Immature natural killer cell (primary cell): ENCODE measurements at places on chromosomes 3 and 15.

- no peak for DNase-seq
Measured at GRCh38 chr3:51400166-51400565, 9.1 kb downstream of the RBM15B start.

DNA sequence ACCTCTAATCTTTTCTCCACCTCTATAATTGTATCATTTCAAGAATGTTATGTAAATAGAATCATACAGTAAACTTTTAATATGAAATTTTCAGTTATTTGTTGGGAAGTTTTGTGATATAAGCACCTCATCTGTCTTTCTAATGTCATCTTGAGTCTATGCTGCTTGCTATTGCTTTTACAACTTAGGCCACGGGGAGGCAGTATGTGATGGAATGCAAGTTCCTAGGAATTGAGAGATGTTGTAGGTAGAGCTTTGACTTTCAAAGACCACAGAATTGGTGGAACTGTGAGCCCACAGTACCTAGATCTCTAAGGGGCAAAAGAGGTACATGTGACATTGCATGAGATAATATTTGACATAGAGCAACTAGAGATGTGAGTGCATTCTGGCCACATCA lies 328.3 kb downstream of the MFSD1 start:
- no peak for DNase-seq

GRCh38 chr15:27043770-27044169 lies 72.8 kb downstream of the GABRG3 start:
- no peak for DNase-seq

GRCh38 chr3:126338790-126339288 lies 18.4 kb downstream of the KLF15 start:
- DNase-seq = no peak
